ENCODE measurements at places on chromosomes 6 and 20. TPM values are rescaled to one million over a fixed set of nuclear protein-coding genes. Genes with fewer than 3 reads are reported as not detected.

ROS1 gene
- not detected for polyA plus RNA-seq

OSER1 gene
- 33.7 TPM for polyA plus RNA-seq

TRIM38 gene
- 4.7 TPM for polyA plus RNA-seq

BNIP5 gene
- polyA plus RNA-seq: not detected

SEL1L2 gene
- polyA plus RNA-seq: not detected

MTFR2 gene
- 3.2 TPM for polyA plus RNA-seq

ZFP64 gene
- polyA plus RNA-seq: 3.2 TPM

FHL5 gene
- polyA plus RNA-seq: 0.37 TPM

STX11 gene
- 7.1 TPM for polyA plus RNA-seq

TNFRSF6B gene
- 2.6 TPM for polyA plus RNA-seq

FAM83B gene
- 9.9 TPM for polyA plus RNA-seq
